ENCODE measurements at places on chromosomes 16 and 17.

- no peak for DNase-seq
Measured at GRCh38 chr16:67879936-67880335, 4.7 kb upstream of the NRN1L start.

- DNase-seq: no peak
Measured at GRCh38 chr17:41914358-41914766, 4.4 kb downstream of the ACLY start.

DNA sequence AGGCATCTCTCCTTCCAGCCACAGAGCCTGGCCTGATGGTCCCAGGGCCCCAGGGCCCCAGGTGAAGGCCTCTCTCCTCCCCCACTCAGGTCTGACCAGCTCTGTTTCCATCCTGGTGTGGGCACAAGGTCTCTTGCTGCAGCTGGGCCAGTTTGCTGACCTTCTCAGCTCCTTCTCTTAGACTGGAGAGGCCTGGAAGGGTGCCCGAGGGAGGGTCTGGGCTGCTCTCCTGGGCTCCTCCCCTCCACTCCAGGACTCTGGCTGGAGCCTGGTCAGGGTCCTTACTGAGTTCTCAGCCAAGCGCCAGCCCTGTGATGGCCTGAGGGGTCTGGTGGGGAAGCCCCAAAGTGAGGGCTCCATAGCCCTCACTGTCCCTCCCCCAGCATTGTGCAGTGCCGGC is 12.4 kb downstream of the SOCS3 start:
- no peak for DNase-seq

DNA sequence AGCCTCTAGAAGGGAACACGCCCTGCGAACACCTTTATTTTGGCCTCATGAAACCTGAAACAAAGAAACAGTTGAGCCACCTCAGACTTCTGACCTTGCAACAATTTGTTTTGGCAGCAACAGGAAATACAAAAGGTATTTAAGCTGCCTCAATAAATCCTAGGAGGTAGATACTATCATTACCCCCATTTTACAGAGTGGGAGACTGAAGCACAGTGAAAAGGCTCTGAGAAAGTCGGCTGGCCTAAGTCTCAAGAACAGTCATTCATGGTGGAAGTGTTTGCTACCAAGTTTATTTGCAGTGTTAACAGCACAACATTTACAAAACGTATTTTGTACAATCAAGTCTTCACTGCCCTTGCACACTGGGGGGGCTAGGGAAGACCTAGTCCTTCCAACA is 19.0 kb downstream of the RND2 start:
- DNase-seq: no peak

GRCh38 chr16:7422036-7422888 is 89.6 kb downstream of the RBFOX1 start:
- DNase-seq: no peak

DNA sequence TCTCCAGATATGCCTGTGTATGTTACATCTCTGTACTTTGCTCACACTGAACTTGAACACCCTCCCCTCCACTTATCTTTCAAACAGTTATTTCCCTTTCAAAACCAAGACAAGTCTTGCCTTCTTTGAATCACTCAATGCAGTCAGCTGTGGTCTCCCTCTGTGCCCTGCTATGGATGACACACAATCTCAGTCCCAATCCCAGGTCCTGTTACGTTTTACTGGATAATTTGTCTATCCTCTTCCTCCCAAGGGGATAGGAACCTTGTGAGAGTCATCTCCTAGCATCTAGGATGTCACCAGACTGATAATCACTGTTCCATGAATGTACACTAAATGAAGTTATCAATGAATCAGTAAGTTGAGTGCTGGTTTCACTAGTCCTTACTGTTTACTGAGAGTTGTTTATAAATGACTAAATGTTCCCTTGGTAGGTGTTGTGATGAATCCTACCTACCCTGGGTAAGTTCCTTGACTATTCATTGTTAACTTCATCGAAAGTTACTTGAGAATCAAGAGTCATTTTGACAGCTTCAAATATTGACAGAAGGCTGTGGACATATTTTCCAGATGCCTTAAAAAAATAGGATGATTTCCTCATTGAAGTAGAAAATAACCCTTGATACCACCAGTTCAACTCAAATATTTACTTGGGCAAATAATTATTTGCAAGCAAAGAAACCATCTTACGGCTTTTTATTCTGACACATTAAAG is 244.9 kb downstream of the PRKCA start:
- no peak for DNase-seq

GRCh38 chr17:19460700-19461099 is 49.7 kb downstream of the RNF112 start:
- DNase-seq: peak; percentile 9

DNA sequence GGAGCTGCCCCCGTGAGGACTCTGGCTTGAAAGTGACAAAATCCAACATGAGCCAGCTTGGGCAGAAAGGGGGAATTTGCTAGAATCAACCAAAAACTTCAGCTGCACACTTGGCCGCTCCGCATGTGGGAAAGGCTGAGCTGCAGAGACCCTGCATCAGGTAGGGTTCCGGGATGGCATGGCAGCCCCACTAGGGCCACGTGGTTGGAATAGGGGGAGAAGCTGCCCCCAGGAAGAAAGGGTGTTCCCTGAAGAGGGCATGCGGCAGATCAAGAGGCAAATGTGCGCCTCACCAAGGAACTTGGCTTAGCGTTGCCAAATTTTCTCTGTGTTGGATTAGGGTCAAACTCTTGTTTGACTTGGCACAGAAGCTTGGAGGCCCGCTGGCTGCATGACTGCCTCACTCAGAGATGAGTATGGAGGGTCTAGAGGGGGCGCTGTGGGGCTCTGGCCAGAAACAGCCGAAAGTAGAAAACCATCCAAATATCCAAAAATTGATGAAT is 29.2 kb upstream of the WFIKKN2 start:
- DNase-seq: no peak

GRCh38 chr17:40448639-40449261 is 5.5 kb downstream of the IGFBP4 start:
- no peak for DNase-seq

GRCh38 chr16:68972720-68973119 is 129.4 kb downstream of the TANGO6 start:
- no peak for DNase-seq

GRCh38 chr16:81758376-81758775 is 20.7 kb upstream of the PLCG2 start:
- DNase-seq: no peak

- DNase-seq: no peak
Measured at GRCh38 chr17:72191921-72192799, 71.3 kb downstream of the SOX9 start.

DNA sequence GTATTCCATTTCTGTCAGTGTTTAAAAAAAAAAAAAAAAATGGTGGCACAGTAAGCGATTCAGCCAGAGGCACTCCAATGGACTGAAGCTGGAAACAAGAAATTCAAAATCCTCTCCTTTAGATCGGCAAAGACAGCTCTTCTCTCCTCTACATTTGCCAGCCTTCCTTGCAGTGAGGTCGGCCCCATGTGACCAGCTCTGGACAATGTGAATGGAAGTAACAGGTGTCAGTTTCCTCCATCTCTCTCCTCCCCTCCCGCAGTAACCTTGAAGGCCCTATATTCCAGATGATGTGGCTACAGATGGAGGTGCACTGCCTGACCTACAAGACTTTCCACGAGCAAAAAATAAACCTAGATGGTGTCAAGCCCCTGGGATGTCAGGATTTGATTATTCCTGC is 15.0 kb downstream of the CUEDC1 start:
- no peak for DNase-seq

DNA sequence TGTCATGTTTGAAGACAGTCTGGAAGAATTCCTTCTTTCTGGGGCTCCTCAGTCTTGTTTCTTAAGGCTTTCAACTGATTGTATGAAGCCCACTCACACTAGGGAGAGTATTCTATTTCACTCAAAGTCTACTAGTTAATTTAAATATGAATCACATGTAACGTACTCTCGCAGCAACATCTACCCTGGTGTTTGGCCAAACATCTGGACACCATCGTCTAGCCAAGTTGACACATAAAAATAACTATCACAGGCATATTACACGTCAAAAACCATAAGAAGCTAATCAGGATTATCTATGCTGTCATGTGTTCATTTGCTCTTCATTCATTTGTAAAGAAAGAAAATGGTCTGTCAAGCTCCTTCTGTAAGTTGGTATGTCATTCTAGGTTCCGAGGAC is 787.4 kb downstream of the KCNJ2 start:
- no peak for DNase-seq

DNA sequence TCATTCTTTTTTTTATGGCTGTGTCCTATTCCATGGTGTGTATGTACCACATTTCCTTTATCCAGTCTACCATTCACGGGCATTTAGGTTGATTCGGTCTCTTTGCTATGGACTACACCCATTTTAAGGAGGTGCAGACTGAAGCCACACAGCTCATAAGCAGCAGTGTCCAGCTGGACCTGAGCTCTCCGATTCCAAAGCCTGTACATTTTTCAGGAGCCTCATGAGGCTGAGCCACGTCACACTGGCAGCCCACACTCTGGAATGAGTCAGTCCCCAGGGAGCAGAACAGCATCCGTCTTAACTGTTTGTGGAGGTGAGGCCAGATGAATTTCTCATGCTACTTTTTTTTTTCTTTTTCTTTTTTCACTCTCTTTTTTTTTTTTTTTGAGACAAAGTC is 116.1 kb downstream of the C16orf95 start:
- DNase-seq: no peak

- DNase-seq: no peak
Measured at GRCh38 chr17:564526-565065, 150.0 kb downstream of the VPS53 start.

GRCh38 chr16:4564661-4565267 is 8.6 kb downstream of the C16orf96 start:
- DNase-seq: no peak

- DNase-seq: no peak
Measured at GRCh38 chr16:48622456-48623303, 12.7 kb upstream of the N4BP1 start.

DNA sequence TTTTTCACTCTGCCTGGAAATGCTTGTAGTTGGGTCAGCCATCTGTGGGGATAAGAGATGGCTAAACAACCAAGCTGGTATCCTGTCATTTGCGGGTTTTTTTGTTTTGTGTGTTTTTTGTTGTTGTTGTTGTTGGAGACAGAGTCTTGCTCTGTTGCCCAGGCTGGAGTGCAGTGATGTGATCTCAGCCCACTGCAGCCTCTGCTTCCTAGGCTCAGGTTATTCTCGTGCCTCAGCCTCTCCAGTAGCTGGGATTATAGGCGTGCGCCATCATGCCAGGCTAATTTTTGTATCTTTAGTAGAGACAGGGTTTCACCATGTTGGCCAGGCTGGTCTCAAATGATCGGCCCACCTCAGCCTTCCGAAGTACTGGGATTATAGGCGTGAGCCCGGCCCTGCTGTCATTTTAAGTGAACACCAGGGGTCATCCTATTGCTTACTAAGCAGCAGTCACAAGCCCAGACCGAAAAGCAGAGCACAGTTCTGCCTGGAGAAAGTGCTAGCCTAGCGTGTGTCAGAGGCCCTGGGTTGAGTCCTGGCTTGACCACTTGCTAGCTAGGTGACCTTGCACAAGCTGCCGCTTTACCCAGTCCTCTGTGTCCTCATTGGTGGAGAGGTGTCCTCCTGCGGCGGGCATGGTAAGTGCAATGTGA is 4.6 kb downstream of the SMCR8 start:
- DNase-seq: no peak

- no peak for DNase-seq
Measured at GRCh38 chr16:17276010-17276530, 194.7 kb downstream of the XYLT1 start.

DNA sequence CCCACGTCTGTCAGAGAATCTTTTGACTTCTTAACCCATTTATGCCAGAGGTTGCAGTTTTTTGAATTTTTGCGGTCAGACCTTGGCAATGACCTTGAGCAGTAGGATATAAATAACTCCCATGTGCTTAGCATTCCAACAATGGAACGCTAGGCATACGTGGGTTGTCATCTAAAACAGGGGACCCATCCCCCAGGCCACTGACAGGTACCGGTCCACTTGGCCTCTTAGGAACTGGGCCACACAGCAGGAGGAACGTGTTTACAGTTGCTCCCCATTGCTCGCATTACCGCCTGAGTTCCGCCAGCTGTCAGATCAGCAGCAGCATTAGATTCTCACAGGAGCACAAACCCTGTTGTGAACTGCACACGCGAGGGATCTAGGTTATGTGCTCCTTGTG is 76.8 kb upstream of the LGALS9 start:
- no peak for DNase-seq

DNA sequence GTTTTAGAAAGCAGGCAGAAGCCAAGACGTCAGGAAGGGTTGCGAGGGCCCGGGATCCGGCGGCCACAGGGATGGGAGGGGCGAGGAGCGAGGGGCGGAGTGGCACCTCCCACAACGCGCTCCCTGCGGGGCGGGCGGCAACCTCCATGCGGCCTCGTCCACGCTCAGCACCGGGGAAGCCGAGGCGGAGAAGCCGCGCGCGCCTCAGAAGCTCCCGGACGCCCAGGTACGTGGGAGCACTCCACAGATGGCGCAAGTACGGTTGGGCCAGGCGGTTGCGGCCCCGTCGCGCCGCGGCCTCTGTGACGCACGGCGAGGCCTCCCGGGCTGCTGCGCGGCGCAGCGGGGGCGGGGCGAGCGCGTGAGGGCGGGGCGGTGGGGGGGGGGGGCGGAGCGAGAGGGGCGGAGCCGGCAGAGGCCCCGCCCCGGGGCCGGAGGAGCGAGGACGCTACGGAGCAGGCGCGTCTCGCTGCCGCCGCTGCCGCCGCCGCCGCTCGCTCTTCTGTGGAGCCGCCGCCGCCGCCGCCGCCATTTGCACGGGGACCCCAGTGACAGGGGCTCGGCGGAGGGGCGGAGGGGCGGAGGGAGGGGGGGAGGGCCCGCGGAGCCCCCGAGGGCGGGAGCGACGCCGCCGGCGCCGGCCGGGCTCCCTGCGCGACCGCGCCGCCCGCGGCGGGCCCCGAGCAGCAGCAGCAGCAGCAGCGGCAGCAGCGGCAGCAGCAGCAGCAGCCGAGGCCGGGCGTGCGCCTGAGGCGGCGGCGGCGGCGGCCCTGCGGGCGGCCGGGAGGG is at the start of gene TENT4B:
Gene TENT4B, plus strand, starts transcription at position 500 of the 789 bp plus-strand sequence. CDS start 316 bp downstream, outside the sequence.
- DNase-seq: peak; percentile 96

- DNase-seq: no peak
Measured at GRCh38 chr16:79519448-79519847, 81.1 kb downstream of the MAF start.

- DNase-seq: peak; percentile 49
Measured at GRCh38 chr16:84482001-84482891, 22.2 kb downstream of the MEAK7 start.

DNA sequence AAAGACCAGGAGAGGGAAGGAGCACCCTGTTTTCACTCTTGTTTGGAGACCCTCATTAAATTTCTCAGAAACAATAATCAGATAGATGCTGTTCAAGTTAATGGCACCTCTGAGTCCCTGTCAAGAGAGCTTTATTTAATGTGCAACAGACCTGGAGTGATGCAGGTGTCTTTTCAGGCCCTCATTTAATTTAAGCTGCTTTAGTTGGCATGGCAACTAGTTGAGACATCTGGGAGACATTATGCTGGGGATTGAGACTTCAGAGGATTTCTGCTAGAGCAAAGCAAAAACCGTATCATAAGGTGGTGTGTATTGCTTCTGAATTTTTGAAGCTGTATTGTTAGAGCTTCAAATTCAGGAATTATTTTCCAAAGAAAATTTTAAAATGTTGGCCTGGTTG is 108.5 kb downstream of the NLK start:
- no peak for DNase-seq

GRCh38 chr16:57133886-57134285 is 41.5 kb downstream of the CPNE2 start:
- DNase-seq: peak; percentile 65

All from activated CD8-positive, alpha-beta memory T cell treated with anti-CD3 and anti-CD28 coated beads for 24 hours (primary cell).